ENCODE measurements at places on chromosomes 5 and 9.

DNA sequence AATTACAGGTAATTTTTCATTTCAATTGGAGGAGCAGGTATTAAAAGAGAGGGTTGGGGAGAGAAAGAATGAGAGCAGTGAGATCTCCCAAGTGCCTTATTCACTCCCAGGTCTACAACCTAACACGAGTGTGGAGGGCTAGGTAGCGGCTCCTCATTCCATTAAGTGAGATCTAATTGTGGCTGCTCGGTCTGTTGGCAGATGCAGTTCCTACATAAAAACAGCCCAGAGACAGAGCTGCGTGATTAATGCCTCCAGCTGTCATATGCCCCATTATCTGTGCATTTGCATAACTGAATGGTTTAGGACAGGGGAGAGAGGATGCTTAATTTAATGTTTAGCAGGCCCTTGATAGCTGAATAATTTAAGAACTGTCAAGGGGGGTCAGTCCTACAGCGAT, 100.5 kb downstream of the PSAT1 start:
- DNase-seq = no peak

- DNase-seq = no peak
Observed at GRCh38 chr9:138104251-138105122, 226.9 kb downstream of the CACNA1B start.

DNA sequence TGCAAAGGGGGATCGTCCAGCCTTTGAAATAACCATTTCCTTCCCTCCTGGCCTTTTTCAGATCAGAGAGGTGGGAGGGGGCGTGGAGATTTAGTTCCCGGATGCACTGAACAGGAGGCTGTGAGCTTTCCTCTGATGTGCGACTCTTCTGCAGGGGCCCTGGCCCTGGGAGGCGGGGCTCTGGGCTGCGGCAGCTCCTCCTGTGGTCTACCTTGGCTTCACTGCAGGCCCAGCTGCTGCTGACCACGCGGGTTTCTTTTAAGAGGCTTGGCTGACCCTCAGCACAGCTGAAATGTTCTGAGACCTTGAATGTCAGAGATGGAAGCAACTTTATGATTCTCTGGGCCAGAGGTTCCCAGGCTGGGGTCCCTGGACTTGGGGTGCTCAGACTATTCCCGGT, 27.0 kb upstream of the COL15A1 start:
- DNase-seq = no peak

GRCh38 chr5:34017254-34017653, 9.4 kb upstream of the AMACR start:
- no peak for DNase-seq

DNA sequence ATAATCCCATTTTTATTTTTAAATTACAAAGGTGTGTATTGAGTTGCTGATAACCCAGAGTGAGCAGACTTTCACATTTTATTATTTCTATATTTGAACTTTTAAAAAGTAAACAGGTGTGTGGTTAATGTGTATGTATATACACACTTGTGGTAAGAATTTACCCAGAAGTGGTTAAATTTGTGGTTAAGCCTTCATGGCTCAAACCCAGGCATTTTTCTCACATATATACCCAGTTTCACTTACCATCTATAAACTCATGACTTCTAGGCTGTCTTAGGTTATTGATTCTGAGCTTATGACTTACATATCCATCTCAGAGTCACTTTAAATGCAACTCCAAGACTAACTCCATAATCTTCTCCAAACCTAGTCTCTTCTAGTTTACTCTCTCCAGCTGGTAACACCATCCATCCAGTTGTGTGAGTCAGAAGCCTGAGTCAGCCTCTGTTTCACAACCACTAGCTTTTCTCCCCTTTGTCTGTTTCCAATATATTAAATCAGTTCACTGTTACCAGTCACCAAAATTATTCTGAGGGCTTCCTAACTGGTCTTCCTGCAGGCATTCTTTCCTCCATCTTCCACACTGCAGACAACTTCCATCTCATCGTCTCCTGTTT, 20.2 kb downstream of the ZBED3 start:
- no peak for DNase-seq

DNA sequence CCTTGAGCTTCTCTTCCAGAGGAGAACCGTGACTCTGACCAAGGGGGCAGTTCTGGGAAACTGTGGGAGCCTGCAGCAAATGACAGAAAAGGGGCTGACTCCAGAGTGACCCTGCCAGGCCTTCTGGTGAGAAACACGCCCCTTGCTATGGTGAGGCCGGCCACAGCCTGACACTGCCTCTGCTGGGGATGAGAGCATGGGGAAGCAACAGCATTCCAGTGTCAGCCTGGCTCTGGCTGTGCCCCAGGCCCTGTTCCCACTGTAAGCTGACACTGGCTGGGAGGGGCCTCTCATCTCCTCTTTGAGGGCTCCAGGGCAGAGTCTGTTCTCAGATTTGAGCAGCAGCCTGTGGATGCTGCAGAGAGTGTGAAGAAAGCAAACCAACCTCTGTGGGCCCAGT, 180.0 kb upstream of the IL12B start:
- no peak for DNase-seq

DNA sequence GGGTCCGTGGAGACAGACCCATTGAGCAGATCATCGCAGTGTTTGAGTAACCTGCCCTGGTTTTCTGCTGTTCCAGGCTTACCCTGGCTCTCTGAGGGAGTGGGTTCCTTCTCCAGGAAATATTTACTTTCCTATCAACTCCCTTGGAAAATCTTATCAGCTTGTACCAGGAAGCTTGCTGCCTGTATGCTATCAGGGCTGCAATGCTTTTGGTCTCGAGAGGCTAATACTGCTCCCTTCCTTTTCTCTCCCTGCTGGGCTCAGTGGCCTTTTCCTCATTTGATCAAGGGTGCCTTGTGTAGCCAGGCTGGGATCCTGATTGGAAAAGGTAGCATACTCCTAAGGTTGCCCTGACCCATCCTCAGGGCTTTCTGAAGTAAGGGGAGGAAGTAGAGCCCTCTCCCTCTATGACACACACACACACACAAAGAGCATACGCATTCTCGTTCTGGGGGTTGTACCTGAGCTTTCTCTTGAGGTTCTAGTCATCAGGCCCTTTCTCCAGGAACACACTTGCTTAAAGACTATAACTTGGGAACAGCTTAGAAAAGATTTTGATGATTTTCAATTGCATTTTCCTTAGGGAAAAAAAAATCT, 41.6 kb downstream of the CYSTM1 start:
- no peak for DNase-seq

- DNase-seq = no peak
Observed at GRCh38 chr9:98652741-98653140, 56.0 kb downstream of the GABBR2 start.

- DNase-seq = peak; percentile 44
Observed at GRCh38 chr5:132190161-132190817, 37.4 kb downstream of the P4HA2 start.

- DNase-seq = no peak
Observed at GRCh38 chr5:172792701-172793570, 21.9 kb upstream of the DUSP1 start.

DNA sequence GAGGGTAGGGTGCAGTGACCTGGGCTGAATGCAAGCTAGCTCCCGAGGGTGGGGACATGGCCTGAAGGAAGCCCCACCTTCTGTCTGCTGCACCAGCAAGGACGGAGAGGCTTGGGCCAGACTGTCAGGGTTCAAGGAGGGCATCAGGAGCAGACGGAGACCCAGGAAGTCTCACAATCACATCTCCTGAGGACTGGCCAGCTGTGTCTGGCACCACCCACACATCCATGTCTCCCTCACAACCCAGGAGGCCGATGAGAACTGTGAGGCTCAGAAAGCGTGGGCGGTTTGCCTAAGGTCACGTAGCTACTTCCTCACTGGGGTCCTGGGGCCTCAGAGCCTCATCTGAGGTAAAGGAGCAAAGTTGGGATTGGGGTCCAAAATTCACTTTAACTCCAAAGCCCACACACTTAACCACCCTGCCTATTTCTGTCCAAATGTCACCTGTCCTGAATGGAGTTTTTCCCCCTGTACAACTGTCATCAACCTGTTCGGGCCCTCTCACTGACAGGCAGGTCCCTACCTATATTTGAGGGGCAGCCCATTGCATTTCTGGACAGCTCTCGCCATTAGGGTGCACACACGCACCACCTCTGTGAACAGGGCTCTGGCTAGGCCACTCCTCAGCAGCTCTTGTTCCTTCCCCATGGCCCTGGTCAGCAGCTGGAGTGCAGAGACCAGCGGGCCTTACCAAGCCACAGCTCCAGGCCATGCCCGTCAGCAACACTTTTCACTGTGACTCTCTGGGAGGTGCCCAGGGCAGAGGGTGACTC, 3.4 kb downstream of the IL13 start:
- no peak for DNase-seq

DNA sequence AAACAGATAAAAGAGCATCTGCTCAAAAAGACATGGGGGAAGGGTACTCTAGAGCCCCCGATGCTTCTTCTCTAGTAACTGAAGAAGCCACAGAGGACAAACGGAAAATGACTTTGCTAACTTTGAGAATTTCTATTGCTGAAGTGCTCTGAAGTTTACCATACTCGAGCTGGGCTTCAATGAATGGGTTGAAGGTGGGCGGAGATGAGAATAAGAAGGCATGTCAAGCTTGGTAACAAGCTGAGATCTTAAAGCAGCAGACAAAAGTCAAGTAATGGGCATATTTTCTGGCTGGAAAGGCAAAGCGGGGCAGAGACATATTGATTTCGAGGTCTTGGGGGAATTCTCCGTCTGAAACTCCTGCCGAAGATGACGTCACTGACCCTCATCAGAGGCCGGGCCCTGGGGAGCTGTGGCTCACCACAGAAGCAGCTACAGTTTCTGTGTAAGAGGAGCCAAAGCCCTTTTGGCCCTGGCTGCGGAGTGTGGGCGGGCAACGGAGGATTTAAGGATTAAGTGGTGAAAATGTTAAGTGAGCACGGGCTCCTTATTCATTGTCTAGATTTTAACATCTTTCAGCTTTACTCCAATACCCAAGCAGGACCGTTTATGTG, 115.8 kb upstream of the SLIT3 start:
- DNase-seq = no peak

DNA sequence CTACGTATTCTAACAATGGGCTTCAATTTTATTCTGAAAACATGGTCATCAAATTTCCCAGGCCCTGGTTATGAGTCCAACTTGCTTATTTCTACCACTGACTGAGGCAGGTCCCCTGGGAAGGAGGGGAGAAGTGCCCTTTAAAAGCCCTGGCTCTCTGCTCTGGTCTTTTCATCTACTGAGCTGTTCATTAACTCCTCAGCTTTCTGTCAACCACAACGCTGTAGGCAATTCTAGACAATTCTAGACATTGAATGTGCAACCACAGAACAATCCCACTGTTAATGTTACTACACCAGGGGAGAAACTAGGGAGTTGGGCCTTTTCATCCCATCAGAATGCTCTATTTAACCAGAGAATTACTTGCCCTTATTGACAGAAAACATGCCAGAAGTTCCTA, 10.0 kb downstream of the MOCS2 start:
- no peak for DNase-seq

DNA sequence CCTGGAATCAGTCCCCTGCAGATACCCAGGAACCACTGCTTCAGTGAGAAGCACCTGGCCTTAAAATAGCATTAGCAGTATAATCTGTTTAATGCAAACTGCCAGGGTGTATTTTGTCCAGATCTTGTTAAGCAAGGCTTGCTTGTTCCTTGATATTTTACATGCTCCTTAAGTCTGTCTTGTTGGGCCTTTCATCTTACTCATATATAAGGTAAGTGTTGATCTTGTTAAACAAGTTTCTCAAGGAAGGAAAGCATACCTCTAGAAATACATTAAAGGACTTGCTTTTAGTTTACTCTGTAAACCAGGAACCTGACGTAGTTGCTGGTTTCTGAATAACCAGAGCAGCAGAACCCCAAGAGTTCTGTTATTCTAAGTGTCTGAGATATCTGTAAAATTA, 13.7 kb downstream of the HSPA4 start:
- DNase-seq = no peak

DNA sequence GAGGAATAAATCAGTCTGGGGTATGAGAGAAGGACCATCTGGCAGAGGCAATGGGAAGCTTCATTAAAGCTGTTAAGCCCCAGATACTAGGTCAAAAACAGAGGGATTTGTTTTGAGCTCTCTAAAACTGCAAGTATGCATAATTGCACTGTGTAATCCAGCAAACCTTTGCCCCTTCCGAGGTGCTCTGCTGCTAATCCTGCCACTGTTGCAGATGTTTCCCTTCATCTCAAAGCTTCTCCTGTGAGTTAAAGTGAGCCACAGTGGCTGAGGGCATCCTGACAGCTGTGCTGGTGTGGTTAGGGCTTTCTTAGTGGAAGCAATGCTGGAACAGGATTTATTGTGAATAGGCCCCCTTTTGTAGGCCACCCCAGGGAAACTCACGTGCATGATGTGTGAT, 160.3 kb upstream of the TRPC7 start:
- DNase-seq = no peak

GRCh38 chr9:79006546-79006945, 565.2 kb upstream of the TLE4 start:
- DNase-seq = no peak

GRCh38 chr5:69284203-69284602, 48.4 kb downstream of the CCDC125 start:
- no peak for DNase-seq

DNA sequence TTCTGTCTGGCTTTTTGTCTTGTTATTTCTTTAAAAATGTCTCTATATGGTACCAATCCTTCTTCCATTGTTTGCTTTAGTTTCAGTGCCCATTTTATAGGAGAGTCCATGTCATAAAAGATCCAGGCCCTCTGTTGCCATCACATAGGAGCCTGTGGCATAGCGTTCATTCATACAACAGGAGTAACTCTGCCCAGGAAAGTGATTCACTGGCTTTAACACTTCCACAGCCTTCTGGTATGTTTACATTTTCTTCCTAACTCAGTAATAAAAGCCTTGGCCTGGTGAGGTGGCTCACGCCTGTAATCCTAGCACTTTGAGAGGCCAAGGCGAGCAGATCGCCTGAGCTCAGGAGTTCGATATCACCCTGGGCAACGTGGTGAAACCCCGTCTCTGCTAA, 519.3 kb upstream of the PTGER4 start:
- DNase-seq = no peak

GRCh38 chr9:123002754-123003153, 30.7 kb upstream of the GPR21 start:
- DNase-seq = no peak

- DNase-seq = no peak
Observed at GRCh38 chr5:74885170-74885569, 19.0 kb upstream of the FAM169A start.

- no peak for DNase-seq
Observed at GRCh38 chr9:79001012-79001411, 570.8 kb upstream of the TLE4 start.

- DNase-seq = no peak
Observed at GRCh38 chr5:78627175-78627574, 21.4 kb downstream of the LHFPL2 start.

DNA sequence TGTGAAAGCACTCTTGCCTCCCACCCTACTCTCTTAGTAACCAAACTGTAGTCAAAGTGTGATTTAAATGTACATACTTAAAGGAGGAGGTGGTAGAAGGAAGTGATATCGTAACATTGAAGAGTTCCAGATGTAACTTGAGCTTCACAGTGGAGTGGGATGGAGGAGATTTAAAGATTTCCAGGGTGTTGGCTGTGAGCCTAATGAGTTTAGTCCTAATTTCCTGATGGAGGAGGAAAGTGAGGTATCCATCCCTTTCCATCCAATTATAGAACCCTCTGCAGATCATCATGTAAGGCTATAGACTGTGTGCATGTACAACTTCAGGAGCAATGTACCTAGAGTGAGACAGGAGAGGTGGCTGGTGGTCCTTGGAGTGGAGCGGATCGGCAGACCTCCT, 1163.9 kb upstream of the SEMA6A start:
- DNase-seq = no peak
